ENCODE measurements at places on chromosomes 2 and 18.

GRCh38 chr2:96773922-96774321 is 13.2 kb downstream of the CNNM4 start:
- DNase-seq, result peak; percentile 30

DNA sequence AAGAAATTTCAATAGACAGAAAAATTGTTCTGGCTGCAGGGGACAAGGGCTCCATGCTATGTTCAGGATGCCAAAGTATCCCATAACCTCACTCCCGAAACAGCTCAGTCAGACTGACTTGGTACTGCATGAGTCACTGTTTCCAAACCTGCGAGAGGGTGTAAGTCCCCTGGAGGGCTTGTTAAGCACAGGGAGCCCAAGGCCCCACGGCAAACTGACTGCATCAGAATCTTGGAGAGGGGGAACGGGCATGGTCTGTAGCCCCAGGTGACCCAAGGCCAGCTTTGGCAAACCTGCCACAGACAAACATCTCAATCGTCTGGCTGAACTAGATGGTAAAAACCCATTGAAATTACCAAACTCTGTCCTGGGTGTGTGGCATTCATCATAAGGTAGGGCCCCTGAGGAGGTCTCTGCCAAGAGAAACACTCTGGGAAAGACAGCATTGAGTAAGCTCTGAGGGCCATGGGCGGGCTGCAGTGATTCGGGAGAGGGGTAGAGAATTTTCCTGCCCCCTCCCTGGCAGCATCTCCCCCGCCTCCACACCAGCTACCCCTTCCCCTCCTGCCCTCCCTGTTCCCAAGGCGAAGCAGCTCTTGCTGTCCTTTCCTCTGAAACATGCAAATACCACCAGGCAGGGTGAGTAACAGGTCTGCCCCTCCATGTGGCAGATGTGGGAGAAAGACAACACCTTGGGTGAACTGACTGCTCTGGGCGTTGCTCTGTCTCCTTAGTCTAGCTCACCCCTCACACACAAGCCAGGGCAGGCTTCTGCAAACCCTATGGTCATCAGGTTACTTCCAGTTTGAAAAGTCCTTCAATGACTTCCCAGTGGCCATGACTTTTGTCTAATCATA is 274.7 kb upstream of the SIX2 start:
- DNase-seq, result no peak

- no peak for DNase-seq
Measured at GRCh38 chr2:158482594-158482993, 25.8 kb downstream of the PKP4 start.

- no peak for DNase-seq
Measured at GRCh38 chr2:151408788-151409600, 708 bp upstream of the RIF1 start.

DNA sequence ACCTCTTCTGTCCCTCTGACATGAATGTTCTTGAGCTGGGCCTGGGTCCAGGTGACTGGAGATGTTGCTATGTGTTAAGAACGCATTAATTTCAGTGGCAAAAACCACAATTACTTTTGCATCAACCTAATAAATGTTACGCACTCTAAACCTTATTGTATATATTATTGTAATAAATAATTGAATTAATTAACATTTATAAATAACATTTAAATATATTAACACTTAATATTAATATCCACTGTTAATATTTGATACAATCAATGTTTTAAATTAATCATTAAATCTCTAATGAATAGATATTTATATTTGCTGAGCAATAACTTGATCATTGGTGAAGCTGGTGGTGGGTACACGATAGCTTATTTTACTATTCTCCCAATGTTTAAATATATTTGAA is 97.4 kb downstream of the KCNF1 start:
- DNase-seq, result no peak
